ENCODE measurements at places on chromosomes 3 and 15.

GRCh38 chr3:135991621-135992020, 26.1 kb downstream of the PPP2R3A start:
- peak; percentile 28 for DNase-seq

GRCh38 chr3:184700759-184701158, 11.1 kb downstream of the MAGEF1 start:
- DNase-seq, result no peak

DNA sequence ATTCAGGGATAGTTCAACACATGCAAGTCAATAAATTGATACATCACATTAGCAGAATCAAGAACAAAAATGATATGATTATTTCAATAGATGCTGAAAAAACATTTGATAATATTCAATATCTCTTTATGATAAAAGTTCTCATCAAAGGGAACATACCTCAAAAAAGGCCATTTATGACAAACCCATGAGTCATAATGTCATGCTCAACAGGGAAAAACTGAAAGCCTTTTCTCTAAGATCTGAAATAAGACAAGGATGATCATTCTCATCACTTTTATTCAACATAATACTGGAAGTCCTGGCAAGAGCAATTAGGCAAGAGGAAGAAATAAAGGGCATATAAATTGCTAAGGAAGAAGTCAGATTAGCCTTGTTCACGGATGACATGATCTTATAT, 54.1 kb upstream of the TMEM158 start:
- DNase-seq, result no peak

GRCh38 chr15:44782516-44782915, 46.2 kb downstream of the TRIM69 start:
- DNase-seq, result no peak

DNA sequence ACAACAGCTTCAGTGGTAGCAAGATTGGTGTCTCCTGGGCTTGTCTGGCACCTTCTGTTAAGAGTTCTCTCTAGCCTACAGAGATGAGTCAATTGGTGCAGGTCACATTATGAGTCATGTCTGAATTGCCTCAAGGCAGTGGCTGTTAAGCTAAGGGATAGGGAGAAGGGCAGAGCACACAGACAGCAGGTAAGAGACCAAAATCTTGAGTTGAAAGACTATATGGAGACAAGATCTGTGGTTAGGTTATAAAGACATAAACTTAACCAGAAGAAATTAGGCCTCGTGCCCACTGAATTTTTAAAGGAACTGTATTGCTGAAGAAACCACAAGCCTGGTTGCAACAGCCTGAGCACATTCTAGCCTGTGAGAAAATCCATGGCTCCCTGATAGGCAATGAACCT, 19.2 kb upstream of the KPNA1 start:
- peak; percentile 43 for DNase-seq

DNA sequence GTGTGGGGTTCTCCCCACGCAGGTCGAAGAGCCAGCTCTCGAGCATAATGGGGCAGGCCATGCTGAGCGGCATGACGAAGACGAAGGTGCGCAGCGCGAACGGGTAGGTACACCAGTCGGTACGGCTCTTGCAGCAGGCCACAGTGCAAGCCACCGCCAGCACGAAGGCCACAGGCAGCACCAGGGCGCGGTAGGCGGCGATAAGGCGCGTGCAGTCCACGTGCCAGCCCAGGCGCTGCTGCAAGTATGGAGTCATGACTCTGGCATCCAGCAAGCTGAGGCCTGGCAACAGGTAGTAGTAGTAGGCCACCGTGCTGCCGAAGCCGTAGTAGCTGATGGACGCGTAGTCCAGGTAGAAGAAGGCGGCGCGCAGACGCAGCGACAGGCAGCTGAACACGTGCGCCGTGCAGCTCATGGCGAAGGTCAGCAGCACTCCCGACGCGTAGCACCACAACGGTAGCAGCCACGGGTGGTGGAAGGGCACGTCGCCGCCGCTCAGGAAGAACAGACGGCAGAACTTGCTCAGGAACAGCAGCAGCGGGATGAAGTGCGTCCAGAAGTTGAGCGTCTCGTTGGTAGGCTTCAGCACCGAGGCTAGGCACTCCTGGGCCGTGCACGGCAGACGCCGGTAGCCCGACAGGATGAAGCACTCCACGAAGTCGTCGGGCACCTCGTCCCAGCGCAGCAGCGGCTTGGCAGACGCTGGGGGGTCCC, 797 bp downstream of the PAQR9 start:
- DNase-seq, result peak; percentile 21

- no peak for DNase-seq
Measured at GRCh38 chr3:59065240-59065639, 15.4 kb upstream of the CFAP20DC start.

DNA sequence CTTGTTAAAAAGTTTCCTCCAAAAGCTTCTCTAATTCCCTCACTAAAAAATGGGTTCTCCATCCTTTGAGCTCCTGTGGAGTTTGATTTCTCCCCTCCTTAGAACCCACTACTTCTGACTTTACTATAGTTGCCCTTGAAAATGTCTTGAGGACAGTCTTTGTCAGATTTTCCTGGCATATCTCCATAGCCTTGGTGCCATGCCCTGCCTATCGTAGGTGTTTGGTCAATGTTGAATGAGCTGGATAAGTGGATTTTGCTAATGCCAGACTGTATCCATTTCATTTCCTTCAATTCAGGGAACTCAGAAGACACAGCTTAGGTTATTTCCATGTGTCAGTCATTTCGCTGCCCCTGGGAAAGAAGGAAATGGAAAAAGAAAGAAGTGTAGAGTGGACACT, 40.6 kb downstream of the TMEM266 start:
- DNase-seq, result no peak

- DNase-seq, result peak; percentile 85
Measured at GRCh38 chr15:66938114-66938830, 127.1 kb upstream of the SMAD3 start.

- no peak for DNase-seq
Measured at GRCh38 chr3:127698691-127699415, 26.1 kb downstream of the ABTB1 start.

- no peak for DNase-seq
Measured at GRCh38 chr15:78037779-78038305, 39.7 kb downstream of the TBC1D2B start.

GRCh38 chr3:161393310-161393709, 22.0 kb upstream of the SPTSSB start:
- no peak for DNase-seq

GRCh38 chr3:53588122-53588521, 93.7 kb downstream of the CACNA1D start:
- DNase-seq, result no peak

DNA sequence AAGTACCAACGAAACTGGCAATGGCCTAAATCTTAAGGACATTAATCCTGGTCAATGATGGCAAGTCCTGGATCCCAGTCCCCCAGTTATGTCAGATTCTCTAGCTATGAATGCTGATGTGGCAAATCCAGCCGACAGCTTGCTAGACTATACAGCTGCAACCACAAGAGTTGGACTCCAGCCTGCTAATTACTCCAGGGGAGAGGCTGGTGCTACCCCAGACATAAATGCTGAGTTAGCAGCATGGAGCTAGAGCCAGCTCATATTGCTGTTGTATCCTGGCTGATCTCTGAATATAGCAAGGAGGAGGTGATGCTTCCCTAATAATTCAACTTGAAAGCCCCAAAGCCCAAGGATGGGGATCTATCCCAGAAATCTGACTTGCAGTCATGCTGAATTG, 207.1 kb downstream of the LRRN1 start:
- no peak for DNase-seq

DNA sequence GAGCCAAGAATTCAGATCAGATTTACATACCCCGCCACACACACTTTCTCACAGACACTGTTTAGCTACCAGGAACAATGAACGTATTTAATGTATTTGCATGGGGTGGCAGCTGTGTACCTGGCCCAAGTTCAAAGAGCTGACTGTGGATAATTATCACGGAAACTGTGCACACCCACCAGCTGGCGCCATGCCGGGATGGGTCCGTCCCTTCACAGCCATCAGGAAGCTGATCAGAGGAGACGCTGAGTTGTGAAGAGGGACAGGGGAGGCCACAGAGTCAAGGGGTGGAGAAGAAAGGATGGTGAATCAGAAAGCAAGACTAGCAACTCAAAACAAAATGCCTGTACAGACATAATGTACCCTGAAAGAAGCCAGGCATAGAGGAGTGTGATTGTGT, 13.1 kb upstream of the PLA2G4D start:
- no peak for DNase-seq

GRCh38 chr3:33317963-33318709, 40.9 kb downstream of the FBXL2 start:
- DNase-seq, result peak; percentile 28

GRCh38 chr15:38714309-38715072, 149.9 kb upstream of the RASGRP1 start:
- DNase-seq, result no peak

DNA sequence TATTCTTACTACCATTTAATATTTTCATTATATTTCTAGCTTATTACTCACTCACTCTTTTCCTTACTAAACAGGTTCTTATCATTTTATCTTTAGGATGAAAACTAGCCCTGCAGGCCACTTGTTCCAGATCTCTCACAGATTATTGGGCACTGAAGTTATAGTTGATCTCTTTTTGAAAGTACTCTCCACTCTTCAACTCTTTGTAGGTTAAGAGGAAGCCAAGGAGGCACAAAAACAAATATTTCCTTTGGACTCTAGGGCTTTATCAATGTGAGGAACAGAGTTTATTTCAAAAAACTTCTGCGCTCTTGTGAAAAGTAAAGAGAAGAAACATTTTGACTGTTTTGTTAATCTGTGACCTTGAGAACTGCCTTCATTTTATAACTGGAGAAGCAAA, 96.0 kb upstream of the NPHP3 start:
- DNase-seq, result no peak

- DNase-seq, result no peak
Measured at GRCh38 chr3:46124216-46125177, 83.6 kb downstream of the CCR1 start.

GRCh38 chr3:55434789-55435188, 52.3 kb downstream of the WNT5A start:
- peak; percentile 5 for DNase-seq

GRCh38 chr15:79211481-79211880, 71.0 kb upstream of the ANKRD34C start:
- DNase-seq, result no peak

DNA sequence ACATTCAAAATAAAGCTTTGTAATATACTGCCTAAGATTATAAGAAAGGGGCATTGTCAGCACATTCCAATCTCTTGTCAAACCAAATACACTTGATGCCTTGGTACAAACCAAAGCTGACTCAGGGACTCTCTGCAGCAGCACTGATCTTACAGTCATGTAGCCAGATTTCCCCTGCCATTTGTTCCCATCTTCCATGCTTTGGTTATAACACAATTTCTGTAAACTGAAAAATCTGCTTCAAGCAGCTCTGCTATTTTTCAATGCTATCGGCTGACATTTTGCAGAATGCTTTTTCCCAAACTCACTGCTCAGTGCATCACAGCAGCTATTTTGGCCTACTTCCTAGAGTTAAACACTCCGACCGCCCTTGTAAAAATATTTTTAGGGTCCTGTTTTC, 18.2 kb downstream of the PLOD2 start:
- DNase-seq, result no peak

DNA sequence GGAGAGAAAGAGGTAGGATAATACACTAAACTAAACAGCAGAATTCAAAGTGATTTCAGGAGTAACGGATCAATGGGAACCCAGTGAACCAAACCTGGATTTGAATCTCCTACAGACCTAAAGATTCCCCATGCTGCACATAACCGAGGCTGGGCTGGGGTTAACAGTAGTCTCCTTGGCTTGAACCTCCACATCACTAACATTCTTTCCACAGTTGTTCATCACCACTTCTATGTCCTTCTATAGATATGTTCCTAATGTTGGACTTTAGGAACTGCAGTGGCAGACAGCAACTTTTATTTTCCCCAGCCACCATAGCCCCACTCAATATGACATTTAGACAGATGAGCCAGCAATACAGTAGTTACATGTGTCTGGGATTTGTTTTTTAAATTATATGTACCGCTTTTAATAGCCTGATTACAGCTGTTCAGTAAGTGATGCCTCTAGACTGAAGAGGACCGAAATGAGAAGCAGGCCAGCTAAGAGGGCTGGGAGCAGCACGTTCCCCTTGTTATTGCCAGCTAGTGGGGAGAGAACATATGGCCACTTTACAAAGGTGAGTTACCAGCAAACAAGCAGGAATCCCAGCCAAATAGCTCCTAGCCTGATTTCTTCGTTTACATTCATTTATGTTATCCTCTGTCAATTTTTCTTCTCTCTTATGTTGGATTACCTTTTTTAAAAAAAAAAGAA, 472.6 kb upstream of the CDIN1 start:
- DNase-seq, result no peak

DNA sequence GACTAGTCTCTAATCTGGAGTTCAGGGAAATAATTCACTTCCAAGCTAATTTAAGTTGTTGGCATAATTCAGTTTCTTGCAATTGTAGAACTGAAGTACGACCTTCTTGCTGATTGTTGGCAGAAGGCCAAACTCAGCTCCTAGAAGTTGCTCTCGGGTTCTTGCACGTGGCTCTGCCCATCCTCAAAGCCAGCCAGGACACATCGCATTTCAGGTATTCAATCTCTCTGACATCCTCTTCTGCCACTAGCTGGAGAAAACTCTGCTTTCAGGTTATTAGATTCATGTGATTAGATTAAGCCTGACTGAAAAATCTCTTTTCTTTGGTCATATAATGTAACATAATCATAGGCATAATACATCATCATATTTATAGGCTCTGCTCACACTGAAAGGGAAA, 362.0 kb downstream of the ZPLD1 start:
- no peak for DNase-seq

DNA sequence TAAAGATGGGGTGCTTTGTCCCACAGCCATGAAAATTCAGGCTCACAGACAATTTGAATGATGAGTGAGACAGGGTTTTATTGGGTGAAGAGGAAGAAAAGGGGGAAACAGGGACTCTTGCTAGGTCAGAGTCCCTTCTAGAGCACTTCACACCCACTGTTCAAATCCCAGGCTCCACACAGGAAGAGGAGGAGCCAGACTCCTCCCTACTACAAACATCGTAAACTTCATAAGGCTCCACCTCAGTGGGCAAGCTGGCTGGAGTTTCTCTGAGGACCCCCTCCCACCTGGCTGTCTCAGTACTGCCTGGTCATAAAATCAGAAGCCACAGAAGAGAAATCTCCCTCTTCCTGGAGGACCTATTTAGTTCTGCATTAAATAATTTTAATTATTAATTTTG, 80.3 kb upstream of the KCNMB2 start:
- no peak for DNase-seq

GRCh38 chr15:79307251-79307650, 3.7 kb upstream of the TMED3 start:
- no peak for DNase-seq

DNA sequence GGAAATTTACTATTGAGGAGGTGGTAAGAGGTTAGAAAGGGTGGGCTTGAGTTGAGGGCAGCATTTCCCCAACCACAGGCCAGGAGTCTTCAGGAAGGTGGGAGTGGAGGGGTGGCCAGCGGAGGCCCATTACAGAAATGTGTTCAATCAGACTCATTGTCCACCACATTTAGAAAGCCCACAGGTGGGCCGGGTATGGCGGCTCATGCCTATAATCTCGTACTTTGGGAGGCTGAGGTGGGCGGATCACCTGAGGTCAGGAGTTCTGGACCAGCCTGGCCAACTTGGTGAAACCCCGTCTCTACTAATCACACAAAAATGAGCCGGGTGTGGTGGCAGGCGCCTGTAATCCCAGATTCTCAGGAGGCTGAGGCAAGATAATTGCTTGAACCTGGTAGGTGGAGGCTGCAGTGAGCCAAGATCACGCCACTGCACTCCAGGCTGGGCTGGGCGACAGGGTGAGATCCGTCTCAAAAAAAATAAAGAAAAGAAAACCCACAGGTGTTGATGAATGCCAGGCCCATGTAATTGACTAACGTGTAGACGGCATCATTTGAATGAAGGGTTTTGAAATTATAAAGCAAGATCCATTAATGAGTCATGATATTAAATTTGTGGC, 12.2 kb upstream of the SYNM start:
- DNase-seq, result no peak

GRCh38 chr3:135197246-135197645, 402.2 kb downstream of the EPHB1 start:
- no peak for DNase-seq
